HT1080 (cell line): ENCODE measurements at places on chromosomes 2 and 18. TPM values are rescaled to one million over a fixed set of nuclear protein-coding genes. Genes with fewer than 3 reads are reported as not detected.

GRCh38 chr2:180614776-180615175, 365.6 kb upstream of the UBE2E3 start:
- no peak for DNase-seq

GRCh38 chr18:70405052-70405451, 116.2 kb downstream of the SOCS6 start:
- DNase-seq, result peak; percentile 36

ABCG8 gene
- total RNA-seq, result not detected in 2 replicates

- DNase-seq, result peak; percentile 47
Observed at GRCh38 chr18:33906046-33906445, 318.7 kb downstream of the NOL4 start.

- no peak for DNase-seq
Observed at GRCh38 chr2:86477349-86477748, 36.2 kb downstream of the KDM3A start.

- DNase-seq, result no peak
Observed at GRCh38 chr2:47061944-47062678, 93.0 kb downstream of the STPG4 start.
